Stimulated activated CD4-positive, alpha-beta T cell treated with anti-CD3 and anti-CD28 coated beads, TNF-alpha, amount 100 ng/mL, for 1 hour (primary cell): ENCODE measurements at places on chromosomes 13 and 19.

GRCh38 chr19:4829001-4829712 is 2.4 kb downstream of the TICAM1 start:
- no peak for DNase-seq

DNA sequence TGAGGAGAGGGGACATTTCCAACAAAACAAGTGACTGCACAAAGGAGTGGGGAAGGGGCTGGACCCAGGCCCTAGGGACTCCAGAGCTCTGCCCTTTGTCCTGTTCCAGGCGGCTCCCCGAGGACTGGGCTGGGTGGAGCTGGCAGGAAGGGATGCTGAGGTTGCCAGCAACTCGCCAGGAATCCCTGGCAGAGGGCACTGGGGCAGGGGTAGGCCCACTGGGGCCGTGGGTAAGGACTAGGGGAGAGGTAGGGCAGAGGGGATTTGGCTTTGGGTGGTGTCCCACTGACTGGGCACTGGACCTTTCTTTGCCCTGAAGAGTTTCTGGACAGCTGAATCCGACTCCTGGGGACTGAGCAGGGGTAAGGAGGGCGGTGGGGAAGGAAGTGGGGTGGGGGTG is 7.9 kb downstream of the LIPE start:
- DNase-seq: no peak

DNA sequence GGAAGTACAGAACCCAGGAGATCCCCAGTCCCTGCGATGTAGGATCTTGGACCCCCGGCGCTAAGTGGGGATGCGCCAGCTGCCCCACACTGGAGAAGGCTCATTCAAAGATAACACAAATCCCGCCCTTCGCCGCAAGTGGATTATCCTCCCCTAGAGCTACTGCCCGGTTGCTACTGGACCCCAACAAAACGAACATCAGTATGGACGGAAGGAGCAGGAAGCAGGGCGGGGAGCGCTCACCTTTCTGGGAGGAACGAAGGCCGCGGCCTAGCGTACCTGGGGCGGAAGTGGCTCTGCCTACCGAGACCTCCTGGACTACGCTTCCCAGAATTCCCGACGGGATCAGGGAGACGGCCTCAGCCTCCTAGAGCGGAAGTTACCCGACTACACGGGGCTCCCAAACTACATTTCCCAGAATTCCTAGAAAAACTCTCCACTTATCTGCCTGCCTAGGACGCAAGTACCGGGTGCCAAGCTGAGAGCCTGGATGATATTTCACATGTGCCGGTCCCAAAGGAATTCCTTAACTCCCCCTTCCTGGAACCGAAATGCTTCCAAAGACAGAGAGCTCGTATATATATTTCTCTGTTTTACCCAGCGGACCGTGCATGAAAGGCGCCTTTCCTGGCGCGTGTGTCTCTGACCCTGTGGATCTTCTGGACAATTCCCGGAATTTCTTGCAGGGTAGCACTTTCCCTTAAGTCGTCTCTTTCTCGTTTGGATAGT is at the start of gene ZNF112:
Gene ZNF112, minus strand, starts transcription at position 298 of the 729 bp plus-strand sequence. CDS start 16,141 bp downstream, outside the sequence.
- no peak for DNase-seq

DNA sequence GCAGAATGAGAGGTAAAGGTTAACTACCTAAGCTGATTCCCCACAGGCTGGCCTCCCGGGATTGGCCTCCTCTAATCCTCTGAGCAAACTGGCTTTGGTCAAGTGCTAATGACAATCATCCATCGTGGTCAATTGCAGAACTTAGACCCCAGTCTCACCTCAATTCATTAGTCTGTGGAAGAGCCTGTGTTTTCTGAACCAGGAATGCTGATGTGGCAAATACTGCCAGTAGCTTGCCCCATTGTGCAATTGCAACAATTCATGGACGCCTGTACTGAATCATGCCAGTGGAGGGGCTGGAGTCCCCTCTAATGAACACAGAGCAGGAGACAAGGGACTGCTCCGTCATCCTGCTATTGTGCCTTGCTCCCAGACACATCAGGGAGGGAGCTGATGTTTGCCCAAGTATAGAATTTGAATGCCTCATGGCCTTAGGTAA is 1256.5 kb downstream of the EFNB2 start:
- no peak for DNase-seq

GRCh38 chr19:13169769-13170168 is 19.6 kb downstream of the IER2 start:
- DNase-seq: no peak

- no peak for DNase-seq
Measured at GRCh38 chr13:72932250-72932649, 126.6 kb upstream of the KLF5 start.

DNA sequence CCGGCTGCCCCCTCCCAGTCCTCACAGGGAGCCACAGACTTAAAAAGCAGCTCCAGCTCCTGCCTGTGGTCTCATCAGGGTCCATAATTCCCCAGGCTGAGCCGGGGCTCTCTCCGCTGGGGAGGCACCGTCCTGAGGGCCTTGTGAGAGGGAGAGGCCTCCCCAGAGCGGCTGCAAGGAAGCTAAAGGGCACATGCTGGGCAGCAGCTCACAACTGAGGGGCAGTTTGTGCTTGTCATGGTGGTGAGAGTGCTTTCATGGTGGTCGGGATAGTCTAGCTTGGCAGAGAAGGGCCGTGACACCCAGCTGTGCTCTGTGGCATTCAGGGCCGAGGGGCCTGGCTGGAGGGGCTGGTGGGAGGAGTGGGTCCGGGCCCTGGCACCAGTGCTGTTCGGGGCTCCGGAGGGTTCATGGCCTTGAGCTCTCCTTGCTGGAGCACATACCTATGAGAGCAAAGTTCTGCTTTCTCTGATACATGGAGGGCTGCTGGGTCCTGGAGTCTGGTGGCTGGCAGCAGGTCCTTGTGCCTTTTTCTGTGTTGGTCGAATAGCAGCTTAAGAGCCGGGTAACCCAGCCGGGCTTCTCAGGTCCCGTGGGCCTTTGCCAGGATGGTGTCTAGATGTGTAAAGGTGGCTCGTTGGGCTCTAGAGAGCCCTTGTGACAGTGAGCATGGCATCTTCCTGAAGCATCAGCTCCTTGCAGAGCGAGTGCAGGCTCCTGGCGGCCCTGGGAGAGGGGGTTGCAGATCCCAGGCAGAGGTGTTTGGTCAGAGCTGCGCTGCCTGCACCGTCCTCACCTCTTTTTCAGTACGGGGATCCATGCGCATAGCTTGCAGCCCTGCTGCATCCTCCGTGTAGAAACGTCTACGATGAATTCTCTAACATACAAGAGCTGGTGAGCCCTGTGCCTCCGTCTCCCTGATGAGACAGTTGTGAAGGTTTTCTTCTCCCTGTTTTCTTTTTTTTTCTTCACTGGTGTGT is 8.8 kb downstream of the UPF1 start:
- DNase-seq: no peak

DNA sequence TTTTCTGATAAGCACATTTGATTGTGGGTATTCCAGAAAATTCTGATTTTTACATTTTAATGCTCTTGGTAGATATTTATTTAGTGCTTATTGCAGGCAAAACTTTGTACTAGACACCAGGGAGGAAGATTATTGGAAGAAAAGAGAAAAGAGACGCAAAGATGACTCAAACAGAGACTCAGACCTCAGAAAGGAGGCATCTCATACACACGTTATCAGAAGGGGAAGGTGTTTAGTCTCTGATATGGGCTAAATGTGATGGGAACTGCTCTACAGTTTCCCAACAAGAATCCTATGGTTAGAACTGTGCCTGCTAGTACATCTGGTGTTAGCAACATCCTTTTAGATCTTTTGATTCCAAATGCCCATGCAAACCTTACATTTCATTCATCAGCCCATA is 245.6 kb downstream of the KLF5 start:
- DNase-seq: no peak

DNA sequence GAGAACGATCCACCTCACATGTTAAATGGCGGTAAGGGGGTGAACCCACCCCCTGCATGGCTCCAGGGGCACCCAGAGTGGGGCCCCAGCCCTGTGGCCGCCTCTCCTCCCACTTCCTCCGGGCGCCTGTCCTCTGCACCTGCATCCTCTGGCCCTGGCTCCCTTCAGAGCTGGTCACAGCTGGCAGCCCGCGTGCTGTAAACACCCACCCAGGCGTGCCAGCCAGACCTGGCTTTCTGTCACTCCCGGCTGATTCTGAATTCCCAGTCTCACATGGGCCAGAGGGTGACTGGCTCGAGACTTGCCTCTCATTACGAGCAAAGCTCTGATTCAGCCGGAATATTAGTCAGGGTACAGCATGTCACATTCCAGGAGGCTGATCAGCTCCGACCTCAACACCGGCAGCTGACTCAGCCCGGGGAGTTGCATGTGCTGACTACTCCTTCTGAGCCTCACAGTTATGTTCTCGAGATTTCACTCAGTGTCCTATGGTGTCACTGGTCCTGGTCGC is 75.1 kb downstream of the GNG7 start:
- no peak for DNase-seq

DNA sequence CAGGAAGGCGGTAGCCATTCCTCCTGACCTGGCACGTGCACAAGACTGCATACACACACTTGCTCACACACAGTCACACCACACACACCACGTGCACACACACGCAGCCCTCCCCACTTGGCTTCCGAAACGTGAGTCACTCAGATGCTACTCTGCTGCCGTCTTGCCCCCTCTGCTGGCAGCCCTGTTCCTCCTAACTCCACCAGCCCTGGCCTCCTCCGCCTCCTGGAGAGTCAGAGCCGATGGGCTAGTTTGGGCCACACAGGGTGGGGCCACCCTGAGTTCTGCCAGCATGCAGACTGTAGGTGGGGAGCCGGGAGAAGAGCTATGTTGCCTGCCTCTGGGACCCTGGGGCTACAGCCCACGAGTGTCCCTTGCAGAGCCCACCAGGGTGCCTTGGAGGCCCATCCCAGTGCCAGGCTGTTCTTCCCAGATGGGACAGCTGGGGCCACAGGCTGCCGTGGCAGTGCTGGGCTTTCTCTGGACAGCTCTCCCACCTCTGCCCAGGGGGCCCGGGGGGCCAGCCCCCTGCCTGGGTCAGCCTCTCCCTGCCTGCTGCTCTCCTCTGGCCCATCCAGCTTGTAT is 12.1 kb downstream of the PIN1 start:
- DNase-seq: no peak

GRCh38 chr19:23916991-23917390 is 2.3 kb downstream of the ZNF726 start:
- no peak for DNase-seq

- no peak for DNase-seq
Measured at GRCh38 chr13:20869540-20869939, 33.0 kb downstream of the XPO4 start.

- no peak for DNase-seq
Measured at GRCh38 chr13:75480671-75481175, 1.2 kb downstream of the TBC1D4 start.

- DNase-seq: no peak
Measured at GRCh38 chr13:105338006-105338405, 1197.5 kb downstream of the EFNB2 start.

DNA sequence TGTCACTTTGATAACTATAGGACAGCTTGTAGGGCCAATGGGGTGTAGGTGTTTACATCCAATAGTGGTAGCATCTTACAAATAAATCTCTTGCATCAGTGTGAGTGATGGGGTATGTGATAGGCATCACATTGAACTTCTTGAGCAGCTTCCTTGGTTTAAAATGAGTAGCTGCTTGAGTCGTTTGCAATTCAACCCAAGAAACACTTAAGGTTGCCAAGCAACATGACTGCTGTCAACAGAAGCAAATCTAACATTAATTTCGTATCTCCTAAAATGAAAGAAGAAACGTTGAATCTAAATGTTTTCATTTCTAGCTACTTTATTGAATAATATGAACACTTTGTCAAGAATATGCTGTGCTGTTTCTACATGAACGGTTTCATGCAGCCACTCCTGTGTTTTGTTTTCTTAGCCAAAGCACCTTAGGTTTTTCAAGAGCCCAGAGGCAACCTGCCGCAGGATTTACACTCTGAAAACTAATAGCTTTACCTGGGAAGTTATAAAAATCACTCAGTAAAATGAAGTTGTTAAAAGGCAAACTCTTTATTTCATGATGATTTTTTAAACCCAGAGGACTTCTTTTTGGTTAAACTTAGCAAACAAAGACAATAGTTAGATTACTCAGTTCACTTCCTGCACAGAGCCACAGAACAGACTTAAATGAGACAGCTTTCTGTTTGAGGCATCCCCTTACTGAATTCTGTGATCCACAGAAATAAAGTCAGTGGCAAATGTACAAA is 305.2 kb downstream of the MTUS2 start:
- no peak for DNase-seq

GRCh38 chr13:76756451-76756850 is 129.8 kb downstream of the KCTD12 start:
- DNase-seq: no peak

DNA sequence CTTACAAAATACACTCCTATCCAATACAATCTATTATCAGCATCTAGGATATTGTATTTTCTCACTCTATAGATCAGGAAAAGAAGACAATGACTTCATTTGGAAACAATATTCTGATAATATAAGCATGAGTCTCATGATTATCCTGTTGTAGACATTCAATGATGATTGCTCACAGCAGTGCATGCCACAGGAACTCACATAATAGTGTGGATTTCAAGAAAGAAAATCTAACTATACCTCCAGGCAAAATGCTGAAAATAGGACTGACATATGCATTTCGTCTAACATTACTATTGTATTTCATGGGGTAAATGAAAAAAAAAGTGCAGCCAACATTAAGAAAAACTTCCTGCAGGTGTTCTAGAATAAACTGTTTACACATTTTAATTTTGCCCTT is 122.6 kb downstream of the POSTN start:
- DNase-seq: no peak

DNA sequence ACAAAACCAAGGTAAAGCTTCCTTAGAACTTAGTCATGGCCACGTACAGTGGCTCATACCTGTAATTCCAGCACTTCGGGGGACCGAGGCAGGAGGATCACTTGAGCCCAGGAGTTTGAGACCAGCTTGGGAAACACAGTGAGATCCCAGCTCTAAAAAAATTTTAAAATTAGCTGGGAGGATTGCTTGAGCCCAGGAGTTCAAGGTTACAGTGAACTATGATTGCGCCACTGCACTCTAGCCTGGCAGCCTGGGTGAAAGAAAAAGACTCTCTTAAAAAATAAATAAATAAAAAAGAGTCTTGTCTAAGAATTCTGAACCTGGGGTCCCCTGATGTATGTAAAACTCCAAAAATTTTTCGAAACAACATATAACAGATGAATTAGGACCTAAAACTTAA is 34.9 kb downstream of the N4BP2L2 start:
- no peak for DNase-seq
